ENCODE measurements at places on chromosomes 11 and 22.

DNA sequence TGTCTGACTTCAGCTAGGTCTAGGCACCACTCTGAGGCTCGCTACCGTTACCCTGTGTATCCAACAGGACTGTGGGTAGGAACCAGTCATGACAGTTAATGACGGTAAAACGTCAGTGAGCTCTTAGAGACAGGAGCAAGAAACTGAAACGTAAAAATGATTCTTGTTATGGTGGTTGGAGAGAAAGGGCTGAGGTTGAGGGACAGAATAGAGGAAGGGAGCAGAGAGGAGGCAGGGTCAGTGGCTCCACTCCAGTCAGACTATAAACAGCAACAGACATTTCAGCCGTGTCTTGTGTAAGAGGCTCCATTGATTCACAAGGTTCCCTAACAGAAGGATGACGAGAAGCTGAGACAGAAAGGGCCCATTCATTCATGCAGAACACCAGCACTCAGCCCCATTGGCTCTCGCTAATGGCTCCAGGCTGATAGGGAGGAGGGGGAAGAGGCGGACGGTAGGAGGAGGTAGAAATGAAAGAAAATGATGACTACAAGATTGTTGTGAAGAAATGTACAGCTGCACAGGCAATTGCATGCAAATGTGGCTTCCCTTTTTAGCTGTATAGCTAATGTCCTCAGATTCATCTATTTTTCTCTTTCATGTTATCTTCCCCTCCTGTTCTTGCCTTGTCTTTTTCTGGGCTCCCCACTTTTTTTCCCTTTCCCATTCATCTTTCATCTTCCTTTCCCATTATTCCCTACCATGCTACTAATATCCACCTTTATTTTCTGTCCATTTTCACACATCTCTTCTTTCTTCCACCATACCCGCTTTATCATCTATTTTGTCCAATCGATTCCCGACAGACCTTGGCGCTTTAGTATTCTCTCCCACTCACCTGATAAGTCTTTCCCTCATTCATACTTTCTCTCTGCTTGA lies 34.3 kb downstream of the ETS1 start:
- peak; percentile 88 for DNase-seq

GRCh38 chr22:37680191-37680851 lies 4.9 kb downstream of the LGALS1 start:
- peak; percentile 23 for DNase-seq

GRCh38 chr11:32830413-32830738 lies 649 bp downstream of the PRRG4 start:
- DNase-seq = peak; percentile 66

DNA sequence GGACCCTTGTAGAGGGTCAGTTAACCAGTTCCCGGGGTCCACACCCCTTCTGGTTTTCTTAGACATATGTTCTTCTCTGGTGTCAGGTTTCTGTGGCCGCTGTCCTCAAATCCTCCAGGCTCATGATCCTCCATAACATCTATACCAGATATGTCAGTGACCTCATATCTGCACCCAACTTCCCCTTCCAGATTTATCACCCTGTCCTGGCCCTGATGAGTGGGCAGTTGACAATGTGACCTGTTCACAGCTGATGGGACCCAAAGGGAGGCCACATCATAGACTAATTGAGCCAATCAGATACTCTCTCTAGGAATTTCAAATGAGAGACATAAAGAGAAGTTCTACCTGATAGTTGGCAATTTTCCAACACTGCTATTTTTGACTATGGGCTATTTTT lies 5.1 kb downstream of the DKK3 start:
- peak; percentile 28 for DNase-seq

DNA sequence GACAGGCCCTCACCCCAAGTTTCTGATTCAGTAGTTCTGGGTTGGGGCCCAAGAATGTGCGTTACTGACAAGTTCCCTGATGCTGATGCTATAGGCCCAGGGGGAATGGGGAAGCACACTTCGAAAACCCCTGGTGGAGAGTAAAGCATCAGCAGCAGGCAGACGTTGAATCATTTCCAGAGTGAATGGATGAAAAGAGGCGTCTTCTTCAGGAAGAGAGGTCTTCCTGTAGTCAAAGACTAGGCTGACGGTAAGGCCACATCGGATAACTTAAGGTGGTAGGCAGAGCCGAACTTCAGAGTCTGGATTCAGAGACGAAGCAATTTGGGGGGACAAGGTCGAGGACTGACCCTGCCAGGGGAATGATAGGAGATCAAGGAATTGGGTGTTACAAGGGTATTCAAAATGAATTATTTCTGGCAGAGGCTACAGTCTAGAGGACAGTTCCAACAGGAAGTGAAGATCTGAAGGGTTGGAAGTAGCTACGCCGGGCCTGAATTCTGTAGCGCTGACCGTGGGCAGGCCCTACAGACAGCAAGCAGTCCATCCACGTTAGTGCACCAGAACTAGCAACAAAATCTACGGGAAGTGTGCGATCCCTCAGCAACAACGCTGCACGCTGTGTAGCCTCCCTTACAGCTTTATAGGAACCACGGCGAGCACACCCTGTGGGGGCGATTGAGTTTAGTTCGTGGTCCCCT lies 862 bp upstream of the CENATAC start:
- DNase-seq = no peak

- DNase-seq = no peak
These were observed 4.4 kb upstream of the DENND5A start for GRCh38 chr11:9269492-9270013.

- DNase-seq = no peak
These were observed 191.7 kb downstream of the DSCAML1 start for GRCh38 chr11:117605331-117605730.

DNA sequence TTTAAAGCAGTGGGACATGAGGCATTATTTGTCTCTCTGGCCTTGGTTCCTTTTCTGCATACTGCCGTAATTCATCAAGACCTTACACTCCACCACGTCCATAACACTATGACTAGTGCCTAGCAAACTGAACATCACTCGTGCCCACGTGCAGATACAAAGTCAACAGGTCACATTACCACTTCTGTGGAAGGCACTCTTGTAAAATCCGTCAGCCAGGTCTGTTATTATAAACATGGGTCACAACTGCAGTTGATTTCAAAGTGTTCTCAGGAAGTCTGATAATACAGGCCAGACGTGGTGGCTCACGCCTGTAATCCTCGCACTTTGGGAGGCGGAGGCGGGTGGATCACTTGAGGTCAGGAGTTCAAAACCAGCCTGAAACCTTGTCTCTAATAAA lies 14.1 kb downstream of the VSIG10L2 start:
- DNase-seq = no peak

Measured in kidney tubule cell (primary cell).